ENCODE measurements at places on chromosomes 2 and 18. TPM values are rescaled to one million over a fixed set of nuclear protein-coding genes. Genes with fewer than 3 reads are reported as not detected.
A peak's percentile ranks its signal among the peaks of the same experiment; 100 is the strongest.

- no peak for DNase-seq
These were observed 143.3 kb upstream of the SIX3 start for GRCh38 chr2:44798139-44798659.

GRCh38 chr2:18365342-18365741, 195.1 kb downstream of the RDH14 start:
- no peak for DNase-seq

- DNase-seq, result no peak
These were observed 49.6 kb upstream of the KLF7 start for GRCh38 chr2:207215308-207215707.

- no peak for DNase-seq
These were observed 163.0 kb downstream of the MREG start for GRCh38 chr2:215850380-215850779.

Gene ANKZF1
- 92.5 TPM for total RNA-seq

DNA sequence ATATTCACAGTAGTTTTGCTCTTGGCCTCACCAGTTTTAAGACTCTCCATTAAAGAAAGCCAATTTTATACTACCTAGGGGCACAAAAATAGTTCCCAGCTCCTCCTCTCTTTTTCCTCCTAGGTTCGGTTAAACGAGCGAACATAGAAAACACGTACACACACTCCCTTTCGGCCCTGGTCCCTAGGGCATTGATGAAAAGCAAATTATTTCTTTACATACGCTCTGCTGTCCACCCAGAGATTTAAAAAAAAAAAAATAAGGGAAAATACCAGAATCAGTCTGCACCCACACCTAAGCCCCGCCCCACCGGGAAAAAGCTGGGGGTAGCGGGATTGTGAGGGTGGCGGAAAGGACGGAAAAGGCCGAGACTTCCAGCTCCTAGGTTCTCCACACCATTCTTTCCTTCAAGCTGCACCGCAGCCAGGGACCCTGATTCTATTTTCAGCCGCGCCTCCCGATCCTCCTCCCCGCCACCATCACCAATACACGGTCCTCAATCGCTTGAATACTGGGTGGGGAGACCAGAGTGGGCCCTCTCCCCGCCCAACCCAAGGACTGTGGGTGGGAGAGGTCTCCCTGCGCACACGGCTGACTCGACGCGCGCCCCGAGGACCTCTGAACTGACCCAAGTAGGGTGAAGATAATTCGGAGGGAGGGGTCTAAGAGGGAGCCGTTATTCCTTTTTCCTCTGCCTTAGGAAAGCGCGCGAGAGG, 769 bp downstream of the ATF2 start:
- peak; percentile 14 for DNase-seq

DNA sequence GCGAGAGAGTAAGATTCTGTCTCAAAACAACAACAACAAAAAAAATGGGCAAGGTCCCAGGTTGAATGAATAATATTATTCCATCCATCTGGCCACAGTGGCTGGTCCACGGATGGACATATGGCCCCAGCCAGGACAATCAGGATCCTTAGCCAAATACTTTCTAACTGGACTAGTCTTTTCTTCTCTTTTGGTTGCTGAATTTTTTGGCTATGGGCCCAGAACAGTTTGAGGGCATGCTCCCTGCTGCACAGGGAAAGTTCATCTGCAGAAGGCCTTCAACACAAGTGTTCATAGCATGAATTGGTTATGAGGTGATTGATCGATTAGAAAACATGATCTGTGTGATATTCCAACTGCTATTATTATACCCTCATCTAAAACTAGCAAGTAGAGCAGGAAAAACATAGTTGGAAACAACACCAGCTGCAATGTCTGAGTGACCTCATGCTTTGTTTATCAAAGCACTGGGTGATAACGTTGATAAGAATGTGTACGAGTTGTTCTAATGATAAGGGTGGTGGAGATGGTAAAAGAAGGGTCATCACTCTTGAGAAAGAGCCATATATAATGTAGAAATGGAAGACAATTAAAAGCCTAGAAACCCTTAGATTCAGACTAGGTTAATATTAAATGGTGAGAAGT, 47.8 kb upstream of the RNF103 start:
- no peak for DNase-seq
